ENCODE measurements at places on chromosomes 7 and 10. TPM values are rescaled to one million over a fixed set of nuclear protein-coding genes. Genes with fewer than 3 reads are reported as not detected.

The C1QL3 gene
- 4.0 TPM for total RNA-seq

- ATAC-seq: no peak
These were observed 97.8 kb downstream of the CDH23 start for GRCh38 chr10:71494476-71494875.

DNA sequence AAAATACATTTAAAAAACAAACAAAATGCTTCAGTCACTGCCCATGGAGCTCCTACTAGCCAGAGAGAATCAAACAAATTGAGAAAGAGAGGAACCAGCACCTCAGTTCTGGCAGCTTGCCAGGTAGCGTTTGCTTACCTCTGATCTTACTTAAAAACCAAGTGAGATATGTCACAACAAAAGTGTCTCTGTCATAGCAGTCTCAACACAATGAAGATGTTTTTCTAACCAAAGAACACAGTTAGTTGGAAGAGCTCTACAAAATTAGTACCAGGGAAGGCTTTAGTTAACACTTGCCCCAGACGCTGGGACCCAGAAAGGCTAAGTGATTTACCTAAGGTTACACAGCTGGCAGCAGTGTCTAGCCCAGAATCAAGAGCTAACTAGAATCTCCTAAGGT lies 3.4 kb downstream of the DOCK4 start:
- no peak for ATAC-seq

DNA sequence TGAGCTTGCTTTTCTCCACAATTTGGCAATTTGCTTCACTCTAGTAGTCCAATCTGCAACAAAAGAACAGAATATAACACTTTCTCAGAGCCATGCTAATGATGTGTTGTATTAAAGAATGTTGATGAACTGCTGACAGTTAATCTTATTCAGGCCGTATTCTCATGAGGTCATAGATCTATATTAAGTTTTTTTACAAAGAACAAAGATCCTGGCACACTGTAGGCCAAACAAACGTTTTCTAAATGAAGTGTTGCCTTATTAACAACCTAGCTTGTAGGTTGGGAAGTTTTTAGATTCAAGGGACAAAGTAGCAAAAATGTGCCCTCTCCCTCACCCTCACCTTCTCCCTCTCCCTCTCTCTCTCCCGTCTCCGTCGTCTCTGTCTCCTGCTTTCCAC lies 6.8 kb downstream of the HILPDA start:
- ATAC-seq: no peak

DNA sequence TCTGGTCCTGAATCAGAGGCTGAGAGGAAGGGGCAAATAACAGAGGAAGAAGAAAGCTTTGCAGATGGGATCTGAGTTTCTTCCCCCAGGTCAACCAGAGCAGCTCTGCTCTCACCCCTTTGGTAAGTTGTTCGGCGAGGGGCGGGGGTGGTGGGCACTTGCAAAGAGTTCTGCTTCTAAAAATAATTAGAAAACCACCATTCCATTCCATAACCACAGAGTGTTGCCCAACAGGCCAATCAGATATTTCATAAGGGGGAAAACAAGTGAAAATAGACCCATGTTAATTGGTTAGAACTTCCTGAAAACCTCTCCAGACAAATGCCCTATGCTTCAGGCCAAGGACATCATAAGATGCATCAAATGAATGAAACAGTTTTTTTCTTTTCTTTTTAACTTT lies 43.6 kb upstream of the R3HCC1L start:
- ATAC-seq: no peak

DNA sequence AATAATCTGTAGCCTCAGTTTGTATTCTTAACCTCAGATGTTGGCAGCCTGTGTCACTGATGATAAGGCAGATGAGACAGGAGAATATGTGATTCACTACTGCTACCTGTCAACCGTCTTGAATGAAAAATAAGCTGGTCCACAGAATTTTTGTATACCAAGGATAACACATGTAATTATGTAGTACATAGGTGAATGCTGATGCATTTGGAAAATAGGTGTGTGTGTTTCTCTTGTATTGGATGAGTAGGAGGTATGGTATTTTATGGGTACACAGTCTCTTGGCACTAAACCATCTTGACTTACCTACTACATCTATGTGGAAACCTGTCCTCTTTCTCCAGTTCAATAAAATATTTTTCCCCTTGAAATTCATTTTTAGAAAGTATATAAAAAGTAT lies 20.7 kb upstream of the ZRANB1 start:
- no peak for ATAC-seq

The NPM3 gene
- total RNA-seq: 65.1 TPM

The ELFN1 gene
- 0.16 TPM for total RNA-seq

DNA sequence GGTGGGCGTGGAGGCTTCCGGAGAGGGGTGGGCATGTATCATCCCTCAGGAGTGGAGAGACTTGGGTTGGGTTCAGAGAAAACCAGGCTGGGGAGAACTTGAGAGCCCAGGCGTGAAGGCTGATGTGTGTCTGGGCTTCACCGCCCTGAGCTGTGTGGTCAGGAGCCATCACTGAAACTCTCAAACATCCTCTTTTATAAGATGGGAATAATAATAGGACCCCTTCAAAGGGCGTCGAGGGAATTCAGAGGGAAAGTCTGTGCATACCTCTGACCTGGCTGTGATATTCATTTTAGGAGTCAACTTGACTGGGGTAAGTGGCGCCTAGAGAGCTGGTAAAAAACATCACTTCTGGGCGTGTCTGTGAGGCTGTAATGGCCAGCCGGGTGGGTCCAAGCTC lies 21.1 kb upstream of the PSMG3 start:
- ATAC-seq: no peak

DNA sequence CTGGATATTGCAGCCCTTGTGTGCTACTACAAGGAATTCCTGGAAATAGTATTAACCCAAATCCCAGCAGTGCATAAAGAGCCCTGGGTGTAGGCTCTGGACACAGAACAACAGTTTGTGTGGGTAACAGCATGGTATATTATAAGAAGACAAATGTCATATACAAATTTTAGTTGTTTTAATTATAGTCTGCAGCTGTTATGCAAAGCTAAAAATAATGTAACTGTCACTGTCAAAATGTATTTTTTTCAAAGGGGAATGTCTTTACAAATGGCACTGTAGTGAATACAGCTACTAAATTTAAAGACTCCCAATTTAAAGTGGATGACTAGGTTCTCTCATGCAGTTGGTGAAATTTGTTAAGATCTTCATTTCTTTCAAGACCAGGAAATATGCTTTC lies 339.0 kb downstream of the GPR37 start:
- ATAC-seq: peak; percentile 36

The AQP1 gene
- 1.3 TPM for total RNA-seq

The EN2 gene
- total RNA-seq: 0.58 TPM

- peak; percentile 81 for ATAC-seq
These were observed 6.3 kb downstream of the COL28A1 start for GRCh38 chr7:7529328-7529727.

- ATAC-seq: no peak
These were observed 13.3 kb downstream of the GNA12 start for GRCh38 chr7:2830609-2831376.

The LRRTM3 gene
- total RNA-seq: 0.40 TPM

DNA sequence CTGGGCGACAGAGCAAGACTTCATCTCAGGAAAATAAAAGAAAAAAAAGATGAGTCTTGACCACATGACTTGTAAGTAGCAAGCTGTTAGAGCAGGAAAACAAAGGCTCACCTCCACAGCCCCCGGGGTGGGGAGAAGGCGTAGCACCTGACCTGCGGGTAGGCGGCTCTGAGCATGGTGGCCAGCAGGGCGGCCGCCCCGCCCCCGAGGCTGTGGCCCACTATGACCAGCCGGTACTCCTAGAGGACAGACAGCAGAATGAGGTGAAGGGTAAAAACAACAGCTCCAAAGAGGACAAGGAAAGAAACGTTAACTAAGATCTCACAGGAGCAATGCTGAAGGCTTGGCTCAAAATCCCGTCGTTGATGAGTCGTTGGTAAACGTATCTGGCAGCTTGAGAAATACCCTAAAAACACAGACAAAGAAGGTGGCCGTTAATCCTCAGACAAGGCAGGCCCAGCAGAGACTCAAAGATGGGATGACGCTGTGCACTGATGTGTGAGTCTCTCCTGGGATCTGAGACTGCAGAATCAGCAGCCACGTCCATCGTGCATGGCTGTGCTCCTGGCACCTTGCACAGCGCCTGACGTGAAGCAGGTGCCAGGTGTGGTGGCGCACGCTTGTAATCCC lies 31.1 kb downstream of the DAGLB start:
- no peak for ATAC-seq

The INSYN2A gene
- 12.4 TPM for total RNA-seq

DNA sequence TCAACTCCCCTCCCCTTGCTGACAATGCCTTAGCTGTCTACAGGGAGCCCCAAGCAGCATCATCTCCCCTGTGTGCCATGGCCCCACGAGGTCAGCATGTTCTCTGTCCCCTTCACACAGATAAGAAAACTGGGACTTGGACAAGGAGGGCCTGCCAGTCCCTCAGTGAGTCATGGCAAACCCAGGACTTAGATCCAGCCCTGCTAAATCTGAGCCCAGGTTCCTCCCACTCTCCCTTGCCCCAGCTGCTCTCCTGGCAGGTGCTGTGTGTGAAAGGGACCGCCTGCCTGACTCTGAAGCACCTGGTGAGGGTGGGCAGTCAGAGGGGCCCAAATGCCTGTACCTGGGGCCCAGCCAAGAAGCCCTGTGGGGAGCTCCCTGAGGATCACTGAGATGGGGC lies 7.4 kb downstream of the CRHR2 start:
- ATAC-seq: no peak

GRCh38 chr10:113562069-113562468 lies 9.2 kb downstream of the HABP2 start:
- no peak for ATAC-seq

DNA sequence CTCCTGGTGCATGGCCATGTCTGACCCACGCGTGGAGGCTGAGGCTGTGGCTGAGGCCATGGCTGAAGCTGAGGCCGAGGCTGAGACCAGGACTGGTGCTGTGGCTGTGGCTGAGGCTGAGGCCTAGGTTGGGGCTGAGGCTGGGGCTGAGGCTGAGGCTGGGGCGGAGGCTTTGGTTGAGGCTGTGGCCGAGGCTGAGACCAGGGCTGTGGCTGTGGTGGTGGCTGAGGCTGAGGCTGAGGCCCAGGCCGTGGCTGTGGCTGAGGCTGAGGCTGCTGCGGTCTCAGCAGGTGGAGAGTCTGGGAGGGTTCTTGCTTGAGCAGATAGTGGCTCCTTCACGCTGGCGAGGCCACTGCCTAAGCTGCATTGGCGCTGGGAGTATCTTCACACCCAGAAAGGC lies 76.4 kb downstream of the WDR37 start:
- peak; percentile 18 for ATAC-seq

The JAKMIP3 gene
- 0.85 TPM for total RNA-seq

DNA sequence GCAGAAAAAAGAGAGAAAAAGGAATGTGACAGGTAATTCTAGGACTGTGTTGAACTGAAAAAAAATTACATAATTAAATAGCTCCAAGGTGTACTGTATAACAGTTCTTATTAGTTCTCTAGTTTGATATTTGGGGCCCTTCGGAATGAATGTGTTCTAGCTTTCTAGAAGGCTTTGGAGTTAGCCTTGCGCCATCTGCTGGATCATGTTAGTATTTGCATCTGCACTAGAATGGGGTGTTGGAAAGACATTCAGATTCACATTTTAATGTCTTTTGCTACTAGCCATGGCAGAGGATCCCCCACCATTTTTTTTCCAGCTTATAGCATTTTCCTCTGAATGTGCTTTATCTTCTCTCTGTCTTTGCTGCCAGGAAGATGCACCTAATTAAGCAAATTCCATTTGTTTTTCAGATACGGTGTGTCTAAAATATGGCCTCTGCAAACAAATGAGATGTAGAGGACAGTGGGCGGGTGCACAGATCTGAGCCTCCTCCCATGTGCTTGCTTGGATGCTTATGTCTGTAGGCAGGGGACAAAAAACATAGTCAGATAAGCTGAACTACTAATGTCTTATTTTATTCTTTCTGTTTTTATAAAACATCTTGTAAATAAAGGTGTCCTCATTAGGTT lies 238.5 kb downstream of the PHF14 start:
- ATAC-seq: peak; percentile 54

DNA sequence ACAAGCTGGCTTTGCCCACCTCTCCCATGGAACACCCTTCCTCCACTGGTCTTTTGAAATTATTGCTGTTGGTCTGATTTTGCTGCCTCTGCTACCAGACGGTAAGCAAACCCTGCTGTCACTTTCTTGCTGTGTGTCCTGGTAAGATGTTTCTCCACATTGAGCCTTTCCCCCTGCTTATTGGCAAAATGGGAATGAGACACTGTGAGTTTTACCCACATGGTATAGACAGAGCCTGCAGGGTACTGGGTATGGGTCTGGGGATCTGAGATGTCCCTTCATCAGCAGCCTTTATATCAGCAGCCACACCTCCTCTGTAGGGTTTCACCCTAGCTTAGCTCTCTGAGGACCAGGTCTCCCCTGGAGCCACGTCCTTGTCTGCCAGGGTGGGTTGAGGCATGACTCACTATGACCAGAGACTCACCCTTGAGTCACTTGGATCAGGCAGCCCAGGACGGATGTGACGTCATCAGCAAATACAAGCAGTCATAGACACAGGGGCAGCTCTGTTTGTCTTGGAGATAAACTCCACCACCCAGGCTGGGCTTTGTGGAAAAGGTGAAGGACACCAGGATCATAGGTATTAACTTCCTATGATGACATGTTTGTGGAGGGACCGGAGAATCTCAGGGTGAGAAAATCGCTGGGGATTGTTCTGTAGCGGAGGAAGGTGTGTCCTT lies 17.9 kb upstream of the BAIAP2L1 start:
- peak; percentile 39 for ATAC-seq

DNA sequence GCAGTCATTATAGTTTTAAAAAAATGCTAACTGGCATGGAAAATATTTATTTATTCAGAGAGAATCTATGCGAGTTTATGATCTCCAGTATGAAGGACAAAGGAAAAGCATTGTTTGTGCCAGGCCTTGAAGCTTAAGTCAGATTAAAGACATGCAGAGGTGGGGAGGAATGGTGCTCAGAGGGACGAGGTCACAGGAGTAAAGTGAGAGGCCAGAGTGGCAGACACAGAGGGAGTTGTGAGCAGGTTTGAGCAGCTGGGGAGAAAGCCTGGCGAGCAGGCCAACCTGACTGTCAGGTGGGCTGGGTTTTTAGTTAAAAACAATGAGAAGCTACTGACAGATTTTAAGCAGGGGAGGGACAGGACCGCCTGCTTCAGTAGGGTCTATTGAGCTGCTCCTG lies 6.8 kb upstream of the CCNY start:
- peak; percentile 19 for ATAC-seq

All from motor neuron (in vitro differentiated cells).